ENCODE measurements at places on chromosomes 5 and 9.
A peak's percentile ranks its signal among the peaks of the same experiment; 100 is the strongest.

DNA sequence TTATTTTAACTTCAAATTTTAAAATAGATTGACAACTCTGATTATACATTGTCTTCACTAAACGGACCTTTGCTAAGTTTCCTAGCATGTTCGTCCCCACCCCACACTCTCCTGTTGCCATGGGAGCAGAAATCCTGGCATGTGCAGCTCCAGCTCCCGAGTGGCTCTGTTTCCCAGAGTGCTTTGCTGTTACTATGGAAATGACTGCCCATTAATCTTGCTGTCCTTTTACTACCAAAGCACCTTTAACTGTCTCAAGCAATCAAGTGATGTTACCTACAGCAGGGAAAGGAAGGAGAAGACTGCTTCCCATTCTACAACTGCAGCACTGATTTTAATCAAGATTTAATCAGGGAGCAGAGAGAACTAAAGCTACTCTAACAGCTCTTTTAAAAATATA lies 212.0 kb upstream of the KIF2A start:
- DNase-seq: peak; percentile 30

- DNase-seq: no peak
Measured at GRCh38 chr5:146173597-146173996, 8.9 kb downstream of the LARS1 start.

GRCh38 chr5:141940695-141941271 lies 17.1 kb downstream of the DELE1 start:
- peak; percentile 79 for DNase-seq

- no peak for DNase-seq
Measured at GRCh38 chr5:3350781-3351180, 244.9 kb upstream of the IRX1 start.

GRCh38 chr5:159849437-159850083 lies 66.7 kb upstream of the ADRA1B start:
- DNase-seq: peak; percentile 84

DNA sequence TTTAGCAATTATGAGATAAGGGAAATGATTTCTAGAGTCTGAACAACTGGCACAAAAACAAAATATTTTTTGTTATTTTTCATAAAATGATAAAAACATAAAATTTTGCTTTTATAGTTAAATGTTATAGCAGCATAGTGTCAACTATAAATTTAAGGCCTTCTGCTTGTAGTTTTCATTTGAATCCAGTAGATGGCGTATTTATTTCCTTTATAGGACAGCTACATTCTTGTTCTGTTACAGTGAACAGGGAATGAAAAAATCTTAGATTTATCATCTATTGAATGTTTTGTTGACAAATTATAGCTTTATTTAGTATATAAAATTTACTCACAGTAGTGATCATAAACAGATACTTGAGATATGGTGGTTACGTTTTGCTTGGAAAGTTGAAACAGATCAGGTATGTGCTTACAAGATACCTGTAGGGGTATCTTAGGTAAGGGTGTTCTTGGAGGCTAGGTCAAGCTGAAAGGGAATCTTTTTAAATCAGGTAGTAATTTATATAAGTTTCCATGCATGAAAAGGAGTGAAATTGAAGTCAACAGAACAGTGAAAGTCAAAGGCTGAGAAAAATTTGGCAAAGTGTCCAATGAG lies 239.3 kb upstream of the GRIN3A start:
- peak; percentile 11 for DNase-seq

GRCh38 chr5:107671742-107672210 lies 1.0 kb upstream of the EFNA5 start:
- DNase-seq: peak; percentile 50

GRCh38 chr9:134736791-134737497 lies 95.3 kb downstream of the COL5A1 start:
- DNase-seq: peak; percentile 48

DNA sequence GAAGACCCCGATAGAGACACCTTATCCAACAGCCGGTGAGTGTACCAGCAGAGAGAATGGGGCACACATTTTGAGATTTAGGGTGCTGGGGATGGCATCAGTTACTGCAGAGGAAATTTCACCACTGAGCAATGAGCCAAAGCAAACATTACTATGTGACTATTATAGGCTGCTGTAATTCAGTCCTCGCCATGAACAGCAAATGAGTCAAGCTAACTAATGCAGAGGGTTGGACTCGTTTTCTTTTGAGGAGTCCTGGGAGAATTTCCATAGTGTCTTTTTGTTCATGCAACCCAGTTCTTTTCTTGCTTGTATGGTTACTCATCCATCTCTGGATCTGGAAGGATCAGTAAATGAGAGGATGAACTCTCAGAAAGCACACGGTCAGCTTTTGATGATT lies 323.8 kb downstream of the PSAT1 start:
- DNase-seq: peak; percentile 65

DNA sequence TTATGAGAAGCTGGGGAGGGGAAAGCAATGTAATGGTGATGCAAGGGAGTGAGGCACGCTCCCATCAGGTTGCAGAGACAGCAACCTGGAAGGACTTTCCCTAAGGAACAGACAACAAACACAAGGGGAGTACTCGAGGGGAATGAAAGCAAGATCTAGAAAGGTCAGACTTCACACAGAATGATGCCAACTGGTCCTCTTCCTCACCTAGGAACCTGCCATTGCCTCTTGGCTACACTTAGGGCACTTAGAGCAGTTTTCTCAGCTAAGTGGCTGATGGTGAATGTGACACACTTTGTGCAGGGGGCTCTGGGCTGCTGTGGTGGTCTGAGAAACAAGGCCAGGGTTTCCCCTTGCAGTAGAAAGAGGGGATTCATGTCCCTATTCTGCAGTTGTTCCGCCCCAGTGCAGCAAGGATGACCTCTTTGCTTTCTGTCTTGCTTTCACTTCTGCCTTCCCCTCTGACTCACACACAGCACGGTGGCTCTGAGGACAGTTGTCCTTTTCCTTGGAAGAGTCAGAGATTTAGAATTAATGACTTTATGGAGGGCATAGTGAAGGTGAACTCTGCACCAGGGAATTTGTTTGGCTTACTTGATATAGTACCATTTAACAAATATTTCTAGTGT lies 394.0 kb upstream of the KLF4 start:
- no peak for DNase-seq

DNA sequence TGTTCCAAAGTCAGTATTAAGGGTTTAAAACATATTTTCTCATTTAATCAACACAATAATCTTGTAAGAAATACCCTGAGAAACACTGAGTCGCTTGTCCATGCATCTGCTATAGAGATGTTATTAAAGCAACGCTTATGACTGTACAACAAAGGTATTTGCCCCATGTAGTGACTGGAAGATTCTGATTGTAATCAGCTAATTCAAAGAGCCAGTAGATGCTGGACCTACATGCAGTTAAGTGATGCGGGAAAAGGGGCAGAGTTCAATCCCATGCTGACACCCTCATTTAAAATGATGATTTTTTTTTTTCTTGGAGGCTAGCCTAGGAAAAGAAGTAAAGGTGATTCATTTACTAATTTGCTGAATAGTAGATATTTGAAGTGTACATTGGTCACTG lies 149.3 kb upstream of the MTAP start:
- DNase-seq: peak; percentile 16

- DNase-seq: no peak
Measured at GRCh38 chr5:135319928-135320606, 79.0 kb downstream of the MACROH2A1 start.

DNA sequence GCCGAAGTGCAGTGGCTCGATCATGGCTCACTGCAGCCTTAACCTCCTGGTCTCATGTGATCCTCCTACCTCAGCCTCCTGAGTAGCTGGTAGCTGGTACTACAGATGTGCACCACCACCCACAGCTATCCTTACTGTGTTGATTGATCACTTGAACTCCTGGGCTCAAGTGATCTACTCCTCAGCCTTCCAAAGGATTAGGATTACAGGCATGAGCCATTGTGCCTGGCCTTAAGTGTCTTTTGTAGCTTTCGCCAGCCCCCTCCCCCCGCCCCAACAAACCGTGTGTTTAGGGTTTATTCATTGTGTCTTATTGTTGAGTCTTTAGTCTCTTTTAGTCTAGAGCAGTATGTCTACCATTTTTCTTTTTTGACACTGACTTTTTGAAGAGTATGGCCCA lies 33.1 kb downstream of the SPIN1 start:
- no peak for DNase-seq

GRCh38 chr5:73263001-73263710 lies 90.2 kb downstream of the TMEM174 start:
- peak; percentile 61 for DNase-seq

DNA sequence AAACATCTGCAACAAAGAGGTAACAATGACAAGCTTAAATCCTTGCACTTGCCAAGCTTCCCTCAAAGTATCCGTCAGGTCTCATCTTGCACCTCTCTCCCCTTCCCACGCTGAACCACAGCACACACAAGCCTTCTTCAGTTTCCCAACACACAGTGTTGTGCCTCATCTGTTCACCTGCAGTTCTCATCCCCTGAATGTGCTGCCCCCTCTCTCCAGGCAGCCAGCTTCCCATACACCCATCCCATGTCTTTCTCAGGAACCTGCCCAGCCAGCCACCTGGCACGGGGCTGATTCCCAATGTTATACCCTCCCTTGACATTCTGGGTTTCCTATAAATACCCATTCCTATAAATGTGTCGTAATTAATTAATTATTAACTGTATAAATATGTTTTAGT lies 314.8 kb downstream of the PRELID2 start:
- no peak for DNase-seq

DNA sequence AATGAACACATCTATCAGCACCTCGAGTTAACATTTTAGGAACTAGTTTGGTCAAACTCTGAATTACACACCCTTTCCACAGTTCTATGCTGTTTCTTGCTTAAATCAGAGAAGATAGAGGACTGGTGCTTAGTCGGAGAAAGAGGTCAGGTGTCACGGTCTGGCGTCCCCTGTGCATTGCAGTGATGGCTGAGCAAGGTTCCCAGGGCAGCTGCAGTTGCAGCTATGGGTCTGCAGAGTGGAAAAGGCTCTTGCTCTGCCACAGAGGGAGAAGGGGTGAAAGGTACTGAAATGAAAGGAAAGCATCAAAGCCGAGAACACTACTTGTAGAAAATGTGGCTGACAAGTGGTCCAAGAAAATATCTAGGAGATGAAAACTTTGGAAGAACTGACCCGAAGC lies 25.2 kb upstream of the SH3RF2 start:
- no peak for DNase-seq

DNA sequence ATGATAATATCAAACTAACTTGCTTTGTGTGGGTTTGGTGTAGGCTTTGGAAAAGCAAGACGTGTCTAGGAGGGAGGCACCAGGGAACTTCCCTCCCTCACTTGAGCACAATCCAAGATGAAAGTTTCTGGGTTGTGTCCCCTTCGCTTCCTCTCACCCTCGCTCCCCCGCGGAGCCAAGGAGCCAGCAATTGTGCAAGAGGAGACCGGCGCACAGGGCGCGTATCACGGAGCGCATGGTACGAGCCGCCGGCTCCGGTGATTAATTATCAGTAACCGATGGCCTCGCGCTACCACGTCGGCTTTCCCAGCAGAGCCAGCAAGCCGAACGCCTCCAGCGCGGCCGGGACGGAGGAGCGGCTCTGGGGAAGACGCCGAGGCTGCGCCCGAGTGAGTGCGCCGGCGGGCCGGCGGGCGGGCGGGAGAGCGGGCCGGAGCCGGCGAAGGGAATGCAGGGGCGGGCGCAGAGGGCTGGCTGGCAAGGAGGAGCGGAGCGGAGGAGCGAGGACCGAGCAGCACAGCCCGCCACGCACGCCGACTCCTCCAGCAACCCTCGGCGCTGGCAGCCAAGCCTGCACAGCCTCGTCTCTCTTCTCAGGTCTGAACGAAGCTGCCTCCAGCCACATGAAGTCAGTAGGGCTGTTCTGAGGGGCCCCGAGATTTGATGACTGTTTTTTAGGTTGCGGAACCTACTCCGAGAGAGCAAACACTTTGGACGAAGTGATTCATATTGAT lies 143.6 kb downstream of the BNC2 start:
- peak; percentile 85 for DNase-seq

Data from GM03348 (cell line).